Calu3 (cell line): ENCODE measurements at places on chromosomes 6 and 20. TPM values are rescaled to one million over a fixed set of nuclear protein-coding genes. Genes with fewer than 3 reads are reported as not detected.

GRCh38 chr6:118860880-118861279, 33.1 kb upstream of the ASF1A start:
- no peak for DNase-seq

Gene ADAM33
- total RNA-seq: not detected in 2 replicates

DNA sequence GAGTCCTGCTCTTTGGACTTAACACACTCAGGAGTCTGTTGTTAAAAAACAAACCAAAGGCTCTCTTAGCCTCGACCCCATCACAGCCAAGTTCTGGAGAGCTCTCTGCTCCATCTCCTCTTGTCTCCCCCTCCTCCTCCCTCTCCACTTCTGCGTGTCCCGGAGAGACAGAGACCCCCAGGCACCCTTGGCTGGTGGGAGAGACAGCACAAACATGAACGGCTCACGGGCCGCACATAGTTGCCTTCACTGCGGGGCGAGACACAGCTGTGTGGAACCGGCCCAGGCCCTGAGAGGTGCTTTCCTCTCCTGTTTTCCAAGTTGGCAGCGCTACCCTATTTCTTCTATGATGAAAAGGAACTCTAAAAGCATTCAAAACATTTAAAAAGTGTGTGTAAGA, 23.3 kb upstream of the MYT1 start:
- DNase-seq: no peak

GRCh38 chr20:3613821-3614440, 49.3 kb downstream of the GFRA4 start:
- DNase-seq: no peak

GRCh38 chr20:574297-574942, 30.8 kb upstream of the CSNK2A1 start:
- DNase-seq: no peak

Gene MEP1A
- not detected in 2 replicates for total RNA-seq

DNA sequence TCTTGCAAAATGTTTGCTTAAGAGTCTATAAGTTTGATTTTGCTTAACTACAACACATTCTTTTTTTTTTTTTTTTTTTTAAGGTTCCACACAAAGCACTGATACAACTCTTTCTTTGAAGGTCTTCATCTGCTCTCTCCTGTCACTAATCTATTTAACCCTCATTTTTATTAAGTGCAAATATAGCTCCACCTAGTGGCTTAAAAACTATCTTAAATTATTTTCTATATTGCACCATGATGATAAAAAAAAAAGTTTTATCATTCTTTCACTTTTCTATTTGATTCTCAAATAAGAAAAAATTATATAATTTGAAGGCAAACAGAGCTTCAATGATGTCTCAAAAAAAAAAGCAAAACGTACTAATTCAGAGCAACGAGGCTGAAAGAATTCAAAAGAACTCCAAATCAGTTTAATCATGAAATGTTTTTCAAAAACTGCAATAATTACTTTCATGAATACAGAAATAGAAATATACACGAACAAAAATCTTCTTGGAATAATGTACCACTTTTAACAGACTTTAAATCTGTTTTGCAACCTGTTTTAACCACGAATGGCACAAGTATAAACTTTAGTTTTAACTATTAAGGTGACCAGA, 12.8 kb downstream of the ESF1 start:
- DNase-seq: no peak
